ENCODE measurements at places on chromosomes 12 and 14. TPM values are rescaled to one million over a fixed set of nuclear protein-coding genes. Genes with fewer than 3 reads are reported as not detected.

TMEM229B gene
- 0.22 TPM for total RNA-seq

HCAR2 gene
- total RNA-seq, result 0.11 TPM

TOMM20L gene
- not detected for total RNA-seq

KRT79 gene
- total RNA-seq, result 0.21 TPM

KCNH3 gene
- total RNA-seq, result 2.7 TPM

SIX1 gene
- total RNA-seq, result 10.1 TPM

ATXN7L3B gene
- total RNA-seq, result 16.6 TPM

PPP1R1A gene
- total RNA-seq, result not detected

TOGARAM1 gene
- total RNA-seq, result 5.4 TPM

CCDC196 gene
- not detected for total RNA-seq

CACNA2D4 gene
- total RNA-seq, result not detected

HOXC5 gene
- total RNA-seq, result 0.43 TPM

ST8SIA1 gene
- total RNA-seq, result not detected

TSPAN9 gene
- 18.7 TPM for total RNA-seq

COX8C gene
- total RNA-seq, result not detected

TNFAIP2 gene
- total RNA-seq, result 349 TPM

OR4E2 gene
- not detected for total RNA-seq

UBE2N gene
- total RNA-seq, result 130 TPM

HSPB8 gene
- 20.4 TPM for total RNA-seq

SLC41A2 gene
- 19.8 TPM for total RNA-seq

LTB4R2 gene
- 5.7 TPM for total RNA-seq

KLHDC1 gene
- total RNA-seq, result 0.76 TPM

LAG3 gene
- 1.1 TPM for total RNA-seq

CEBPE gene
- total RNA-seq, result not detected

NAV3 gene
- total RNA-seq, result 11.0 TPM

BMAL2 gene
- 21.5 TPM for total RNA-seq

TBX5 gene
- not detected for total RNA-seq

AKAP5 gene
- total RNA-seq, result 0.46 TPM

GSG1 gene
- 0.27 TPM for total RNA-seq

RDH16 gene
- 0.09 TPM for total RNA-seq

SLC38A4 gene
- not detected for total RNA-seq

GDF11 gene
- 4.1 TPM for total RNA-seq

IL26 gene
- not detected for total RNA-seq

HNF1A gene
- 3.7 TPM for total RNA-seq

MSRB3 gene
- total RNA-seq, result 24.3 TPM

USP44 gene
- not detected for total RNA-seq

DYRK2 gene
- total RNA-seq, result 13.3 TPM

PLEKHG7 gene
- 0.10 TPM for total RNA-seq
